B cell (primary cell): ENCODE measurements at places on chromosomes 2 and 18. TPM values are rescaled to one million over a fixed set of nuclear protein-coding genes. Genes with fewer than 3 reads are reported as not detected.

The GKN2 gene
- not detected in 2 replicates for total RNA-seq

The PDE1A gene
- total RNA-seq: not detected in 2 replicates

The CDKL4 gene
- 0.63 TPM in 1 of 2 replicates, not detected in the other for total RNA-seq

The DYNC1I2 gene
- 53.9 and 57.6 TPM in 2 replicates for total RNA-seq

The PRSS56 gene
- not detected in 2 replicates for total RNA-seq

The CYBRD1 gene
- not detected in 2 replicates for total RNA-seq

The C1GALT1C1L gene
- total RNA-seq: not detected in 2 replicates

The MYCN gene
- not detected in 2 replicates for total RNA-seq

The RIT2 gene
- total RNA-seq: not detected in 2 replicates

The BOLL gene
- total RNA-seq: not detected in 2 replicates

The GREB1 gene
- total RNA-seq: 0.34 and 0.39 TPM in 2 replicates

The ACMSD gene
- not detected in 2 replicates for total RNA-seq

The LIMS4 gene
- 0.47 and 0.49 TPM in 2 replicates for total RNA-seq

The C2orf81 gene
- total RNA-seq: 8.6 and 9.1 TPM in 2 replicates

The NT5DC4 gene
- 2.0 and 10.3 TPM in 2 replicates for total RNA-seq

The APLF gene
- total RNA-seq: 6.3 and 7.4 TPM in 2 replicates

The TMEM198 gene
- total RNA-seq: 0.39 TPM in 1 of 2 replicates, not detected in the other

The SULT1C4 gene
- not detected in 2 replicates for total RNA-seq

The ATG9A gene
- total RNA-seq: 59.4 and 65.5 TPM in 2 replicates

The XDH gene
- not detected in 2 replicates for total RNA-seq

The TSGA10 gene
- 36.9 and 39.6 TPM in 2 replicates for total RNA-seq

The SIX3 gene
- total RNA-seq: not detected in 2 replicates
